ENCODE measurements at places on chromosomes 1 and 21. TPM values are rescaled to one million over a fixed set of nuclear protein-coding genes. Genes with fewer than 3 reads are reported as not detected.

DNA sequence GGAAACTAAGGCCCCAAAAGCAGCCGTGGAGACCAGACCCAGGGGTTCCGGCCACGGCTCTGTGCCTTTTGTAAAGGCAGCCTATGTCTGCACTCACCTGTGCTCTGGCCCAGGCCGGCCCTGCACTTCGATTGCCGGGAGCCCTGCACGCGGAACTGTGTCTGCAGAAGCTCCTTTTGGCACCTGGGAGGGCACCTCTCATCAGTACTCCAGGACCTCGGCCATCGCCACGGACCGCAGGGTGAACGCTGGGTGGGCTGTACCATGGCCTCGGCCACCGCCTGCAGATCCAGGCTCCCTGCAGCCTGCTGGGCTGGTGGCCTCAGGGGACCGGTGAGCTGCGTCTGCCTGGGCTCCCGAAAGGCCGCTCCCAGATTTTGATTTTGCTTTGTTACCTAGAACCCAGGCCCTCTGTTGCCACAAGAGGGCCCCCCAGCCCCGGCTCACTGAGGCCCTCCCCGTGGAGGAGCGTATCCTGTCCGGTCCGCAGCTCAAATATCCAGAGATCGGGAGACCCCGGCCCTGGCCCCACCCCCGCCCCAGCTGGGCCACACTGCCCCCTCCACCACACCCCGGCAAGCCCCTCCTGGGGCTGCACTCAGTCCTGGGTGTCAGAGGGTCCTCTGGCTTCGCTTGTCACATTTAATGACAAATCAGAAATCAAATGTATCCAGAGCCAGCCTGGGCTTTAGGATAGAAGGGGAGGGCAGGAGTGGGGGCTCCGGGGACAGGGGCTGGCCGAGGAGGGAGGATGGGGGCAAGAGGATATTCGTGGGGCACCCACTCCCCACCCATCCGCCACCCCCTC, 60.2 kb upstream of the PDE9A start:
- H3K36me3 ChIP-seq: no peaks in the 10 kb centered on the region
- H3K27me3 ChIP-seq: peaks cover 55% of the 10 kb centered on the region
- no peak overlapping the region for H3K27ac ChIP-seq

FMN2 gene
- total RNA-seq: not detected

GRCh38 chr1:246959944-246960693, 28.4 kb upstream of the AHCTF1 start:
- no peak overlapping the region for H3K27ac ChIP-seq
- no peaks in the 10 kb centered on the region for H3K27me3 ChIP-seq
- H3K4me1 ChIP-seq: no peaks in the 10 kb centered on the region
- no peak overlapping the region for H3K4me3 ChIP-seq

MYCL gene
- total RNA-seq: 0.44 TPM

GRCh38 chr1:205763980-205764379, 11.3 kb downstream of the RAB29 start:
- no peak for DNase-seq
- H3K27ac ChIP-seq: no peak overlapping the region

DCLRE1B gene
- total RNA-seq: 2.1 TPM

PAQR6 gene
- total RNA-seq: 0.47 TPM

DNA sequence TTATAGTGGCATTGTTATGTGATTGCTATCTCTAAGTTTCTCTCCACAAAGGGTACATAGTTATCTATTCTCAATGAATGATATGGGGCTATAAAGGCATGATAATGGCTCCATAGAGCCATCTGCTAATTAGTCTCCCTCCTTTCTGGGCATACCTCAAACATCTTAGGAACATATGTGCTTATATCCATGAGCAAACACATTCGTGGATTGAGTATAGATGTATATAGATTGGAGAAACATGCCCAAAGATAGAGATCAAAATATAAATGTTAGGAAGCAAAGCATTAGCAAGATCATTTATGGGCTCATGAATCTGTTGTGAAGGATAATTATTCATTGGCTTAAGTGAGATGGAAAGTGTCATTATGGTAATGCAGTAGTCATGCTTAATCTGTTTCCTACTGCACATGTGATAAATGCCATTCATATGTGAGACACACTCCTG, 155.8 kb upstream of the UBE2U start:
- H3K27me3 ChIP-seq: no peaks in the 10 kb centered on the region
- no peaks in the 10 kb centered on the region for H3K36me3 ChIP-seq
- no peak overlapping the region for H3K4me3 ChIP-seq
- H3K4me1 ChIP-seq: peaks cover 39% of the 10 kb centered on the region
- DNase-seq: no peak
- no peak overlapping the region for H3K27ac ChIP-seq

DNA sequence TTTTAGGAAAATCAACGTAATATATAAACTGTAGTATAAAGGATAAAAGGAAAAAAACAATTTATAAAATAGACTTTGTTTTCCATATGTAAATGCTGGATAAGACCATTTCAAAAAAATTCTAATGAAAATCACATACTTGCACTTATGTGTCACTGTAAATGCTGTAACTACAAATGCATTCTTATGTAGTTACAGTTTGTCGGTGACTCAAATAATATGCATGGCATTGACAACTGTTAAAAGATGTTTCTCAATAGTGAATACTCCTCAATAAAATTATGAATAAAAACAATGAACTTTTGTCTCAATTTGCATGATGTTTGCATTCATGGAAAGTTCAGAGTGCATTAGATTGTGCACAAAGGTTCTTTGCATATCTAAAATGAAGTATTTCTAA, 614.0 kb upstream of the CHRM3 start:
- H3K27me3 ChIP-seq: no peaks in the 10 kb centered on the region
- H3K4me1 ChIP-seq: no peaks in the 10 kb centered on the region
- no peak for DNase-seq

GRCh38 chr1:246907472-246907871, 24.3 kb downstream of the AHCTF1 start:
- H3K36me3 ChIP-seq: peaks cover 66% of the 10 kb centered on the region
- no peak overlapping the region for H3K4me3 ChIP-seq
- no peak for DNase-seq

- H3K36me3 ChIP-seq: no peaks in the 10 kb centered on the region
- DNase-seq: no peak
- H3K4me3 ChIP-seq: no peak overlapping the region
- H3K4me1 ChIP-seq: no peaks in the 10 kb centered on the region
- no peak overlapping the region for H3K27ac ChIP-seq
Observed at GRCh38 chr1:59833022-59833421, 18.3 kb downstream of the HOOK1 start.

CACNA1S gene
- total RNA-seq: not detected

PTGER3 gene
- total RNA-seq: 2.6 TPM

DNA sequence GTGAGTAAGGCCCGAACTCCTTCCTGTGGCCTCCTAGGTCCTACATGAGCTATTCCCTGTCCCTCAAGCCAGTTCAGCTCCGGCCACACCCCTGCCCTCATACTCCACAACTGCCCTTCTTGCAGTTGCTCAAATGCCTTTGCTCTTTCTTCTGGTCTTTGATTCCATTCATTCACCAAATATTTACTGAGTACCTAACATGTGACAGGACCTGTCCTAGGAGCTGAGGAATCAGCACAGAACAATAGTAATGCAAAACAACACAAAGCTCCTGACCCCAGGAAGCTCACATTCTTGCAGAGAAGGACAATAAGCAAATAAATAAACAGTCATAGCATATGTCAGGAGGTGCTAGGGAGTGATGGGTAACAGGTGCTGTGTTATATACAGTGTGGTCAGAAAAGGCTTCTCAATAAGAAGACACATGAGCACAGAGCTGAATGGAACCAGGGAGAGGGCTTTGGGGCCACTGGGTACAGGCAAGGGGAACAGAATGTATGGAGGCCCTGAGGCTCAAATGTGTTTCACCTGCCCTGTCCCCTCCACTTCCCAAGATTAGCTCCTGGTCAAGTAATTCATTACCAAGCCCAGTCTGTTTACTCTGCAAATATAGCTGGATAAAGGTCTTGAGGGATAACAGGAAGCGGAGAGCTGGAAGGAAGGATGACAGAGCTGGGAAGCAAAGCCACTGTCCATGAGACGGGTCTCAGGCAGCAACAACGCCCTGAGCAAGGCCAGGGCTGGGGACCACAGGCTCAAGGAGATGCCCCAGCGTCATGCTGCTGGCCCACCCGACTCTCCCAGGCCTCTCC, 145.1 kb downstream of the CSMD2 start:
- no peak for DNase-seq
- H3K36me3 ChIP-seq: no peaks in the 10 kb centered on the region
- no peak overlapping the region for H3K4me3 ChIP-seq
- H3K27me3 ChIP-seq: peaks cover 34% of the 10 kb centered on the region

DNA sequence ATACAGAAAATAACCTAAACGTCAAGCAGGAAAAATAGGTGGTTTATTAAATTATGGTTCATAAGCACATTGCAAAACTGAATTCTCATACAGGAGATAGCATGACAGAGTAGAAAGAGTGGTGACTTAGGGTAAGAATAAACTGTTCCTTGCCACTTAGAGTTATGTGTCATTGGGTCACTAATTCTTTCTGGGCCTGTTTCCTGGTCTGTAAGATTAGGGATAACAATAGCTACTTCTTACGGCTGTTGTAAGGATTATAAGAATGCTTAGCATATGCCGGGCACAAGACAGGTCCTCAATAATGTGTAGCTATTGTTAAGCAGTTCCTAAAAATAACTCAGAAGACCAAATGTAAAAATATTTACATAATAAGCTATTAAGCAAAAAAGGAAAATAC, 24.2 kb downstream of the SNRNP40 start:
- H3K4me3 ChIP-seq: no peak overlapping the region
- peaks cover 84% of the 10 kb centered on the region for H3K36me3 ChIP-seq
- no peaks in the 10 kb centered on the region for H3K27me3 ChIP-seq
- peaks cover 10% of the 10 kb centered on the region for H3K4me1 ChIP-seq
- no peak overlapping the region for H3K27ac ChIP-seq

DNA sequence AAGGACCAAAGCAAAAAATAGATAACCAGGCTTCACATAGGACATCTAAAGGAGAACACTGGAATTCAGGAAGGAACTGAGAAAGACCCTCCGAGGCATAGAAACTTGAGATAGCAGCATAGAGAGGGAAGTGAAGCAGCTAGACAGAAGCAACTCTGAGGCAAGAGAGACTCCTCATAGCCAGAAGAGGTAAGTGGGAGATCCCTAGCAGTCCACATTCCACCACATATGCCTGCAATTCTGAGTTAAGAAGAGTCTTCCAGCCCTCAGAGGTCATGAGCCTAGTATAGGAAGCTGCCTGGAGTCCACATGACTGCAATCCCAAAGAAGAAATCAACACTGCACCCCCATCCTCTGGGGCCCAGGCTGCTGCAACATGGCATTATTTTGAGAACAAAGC, 13.9 kb upstream of the FGGY start:
- H3K27me3 ChIP-seq: no peaks in the 10 kb centered on the region
- no peaks in the 10 kb centered on the region for H3K4me1 ChIP-seq
- no peaks in the 10 kb centered on the region for H3K36me3 ChIP-seq
- DNase-seq: no peak

TRIM67 gene
- total RNA-seq: 0.08 TPM

GATAD2B gene
- total RNA-seq: 35.4 TPM

DNA sequence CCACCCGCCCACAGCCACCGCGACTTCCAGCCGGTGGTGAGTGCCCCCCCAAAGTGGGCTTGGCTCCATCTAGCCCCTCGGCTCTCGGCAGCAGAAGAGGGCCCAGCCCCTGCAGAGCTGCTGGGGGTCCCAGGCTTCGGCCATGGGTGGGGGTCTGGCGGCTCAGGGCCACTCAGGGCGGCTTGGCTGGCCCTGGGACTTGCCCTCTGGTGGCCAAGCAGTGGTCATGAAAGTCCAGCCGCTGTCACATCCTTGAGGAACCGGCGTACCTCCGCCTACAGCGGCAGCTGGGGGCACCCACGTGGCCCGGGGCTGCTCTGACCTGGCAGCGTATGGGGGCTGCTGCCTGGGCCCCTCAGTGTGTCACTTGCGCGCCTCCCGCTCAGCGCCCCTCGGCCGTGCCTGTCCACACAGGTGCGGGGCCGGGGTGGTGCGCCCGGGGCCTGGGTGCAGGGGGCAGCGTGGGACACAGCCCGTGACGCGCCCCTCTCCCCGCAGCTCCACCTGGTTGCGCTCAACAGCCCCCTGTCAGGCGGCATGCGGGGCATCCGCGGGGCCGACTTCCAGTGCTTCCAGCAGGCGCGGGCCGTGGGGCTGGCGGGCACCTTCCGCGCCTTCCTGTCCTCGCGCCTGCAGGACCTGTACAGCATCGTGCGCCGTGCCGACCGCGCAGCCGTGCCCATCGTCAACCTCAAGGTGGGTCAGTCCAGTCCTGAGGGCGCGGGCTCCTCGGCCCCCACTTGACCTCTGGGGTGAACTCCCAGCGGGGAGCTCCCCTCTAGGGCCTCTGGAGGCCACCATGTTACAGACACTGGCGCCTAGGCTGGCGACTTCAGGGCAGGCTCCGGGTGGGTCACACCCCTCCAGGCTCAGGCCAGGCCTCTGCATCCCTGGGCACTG, 32.4 kb downstream of the SLC19A1 start:
- no peak overlapping the region for H3K27ac ChIP-seq
- DNase-seq: peak; percentile 9
- no peaks in the 10 kb centered on the region for H3K4me1 ChIP-seq

DNA sequence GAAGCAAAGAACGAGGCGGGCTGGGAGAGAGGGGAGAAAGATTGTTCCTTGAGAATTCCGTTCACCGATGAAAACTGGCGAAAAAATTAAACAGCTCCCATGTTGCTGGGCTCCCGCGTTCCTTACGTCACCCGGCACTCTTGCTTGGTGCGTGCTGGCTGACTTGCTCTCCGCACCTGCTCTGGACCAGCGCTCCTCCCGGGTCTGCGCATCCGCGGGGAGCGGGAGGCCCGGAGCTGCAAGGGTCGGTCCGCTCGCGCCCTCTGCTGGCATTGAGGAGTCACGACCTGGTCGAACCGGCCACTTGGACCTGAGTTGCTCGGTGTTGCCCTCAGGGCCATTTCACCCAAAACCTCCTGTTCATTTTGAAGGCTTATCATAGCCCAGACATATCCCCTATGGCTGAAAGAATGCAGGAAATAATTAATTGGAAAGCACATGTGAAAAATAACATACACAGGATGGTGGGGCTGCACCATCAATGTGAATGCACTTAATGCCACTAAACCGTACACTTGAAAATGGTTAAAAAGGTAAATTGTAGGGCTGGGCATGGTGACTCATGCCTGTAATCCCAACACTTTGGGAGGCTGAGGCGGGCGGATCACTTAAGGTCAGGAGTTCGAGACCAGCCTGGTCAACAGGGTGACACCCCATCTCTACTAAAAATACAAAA, 98.9 kb upstream of the BACE2 start:
- H3K4me1 ChIP-seq: peaks cover 12% of the 10 kb centered on the region
- DNase-seq: peak; percentile 80
- peak overlapping the region; percentile 57 for H3K4me3 ChIP-seq
- H3K36me3 ChIP-seq: no peaks in the 10 kb centered on the region

MMEL1 gene
- total RNA-seq: 0.82 TPM

GRCh38 chr1:13499422-13499821, 14.4 kb downstream of the LRRC38 start:
- no peak overlapping the region for H3K27ac ChIP-seq
- peaks cover 17% of the 10 kb centered on the region for H3K27me3 ChIP-seq
- DNase-seq: no peak
- no peaks in the 10 kb centered on the region for H3K4me1 ChIP-seq
- H3K4me3 ChIP-seq: no peak overlapping the region

GRCh38 chr1:223712850-223713474, 623 bp downstream of the CAPN2 start:
- H3K27ac ChIP-seq: peak overlapping the region; percentile 98
- no peaks in the 10 kb centered on the region for H3K27me3 ChIP-seq
- peaks cover 87% of the 10 kb centered on the region for H3K4me1 ChIP-seq
- peak; percentile 47 for DNase-seq
- H3K36me3 ChIP-seq: peaks cover 9% of the 10 kb centered on the region
- H3K4me3 ChIP-seq: peak overlapping the region; percentile 90

- peaks cover 16% of the 10 kb centered on the region for H3K27me3 ChIP-seq
- no peak overlapping the region for H3K4me3 ChIP-seq
- no peak for DNase-seq
- peaks cover 7% of the 10 kb centered on the region for H3K4me1 ChIP-seq
Observed at GRCh38 chr21:43317254-43317748, 109.6 kb downstream of the SIK1 start.
